ENCODE measurements at places on chromosomes 2 and 18.

- DNase-seq, result no peak
Observed at GRCh38 chr2:18927525-18928232, 338.3 kb upstream of the NT5C1B start.

- DNase-seq, result peak; percentile 15
Observed at GRCh38 chr18:54775686-54776085, 52.6 kb upstream of the RAB27B start.

- DNase-seq, result no peak
Observed at GRCh38 chr2:230053753-230054478, 14.8 kb downstream of the SLC16A14 start.

GRCh38 chr2:190031969-190032618 is 30.4 kb downstream of the MSTN start:
- DNase-seq, result no peak

DNA sequence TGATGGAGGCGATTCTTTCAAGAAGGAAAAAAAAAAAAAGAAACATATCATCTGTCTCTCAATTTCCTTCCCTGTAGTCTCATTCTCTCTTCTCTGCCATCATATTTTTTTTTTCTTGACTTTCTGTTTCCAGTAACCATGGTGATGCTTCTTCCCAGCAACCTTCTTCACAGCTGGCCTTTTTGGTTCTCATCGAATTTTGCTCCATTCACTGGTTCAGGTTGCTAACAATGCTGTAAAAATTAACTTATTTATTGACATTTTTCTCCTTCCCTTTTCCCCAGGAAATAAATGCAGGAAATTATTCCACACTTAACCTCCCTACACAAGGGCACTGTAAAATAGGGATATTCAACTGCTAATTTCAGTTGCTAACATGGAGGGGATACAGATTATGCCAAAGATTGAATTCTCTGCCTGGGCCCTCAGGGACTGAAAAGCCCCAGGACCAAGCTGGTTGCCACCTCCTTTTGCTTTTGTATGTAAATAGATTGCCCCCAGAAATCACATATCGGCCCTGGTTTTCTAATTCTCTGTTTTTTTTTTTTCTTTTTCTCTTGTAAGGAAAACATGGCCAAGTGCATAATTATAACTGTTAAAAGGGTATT is 154.7 kb downstream of the MAP2 start:
- no peak for DNase-seq

- DNase-seq, result no peak
Observed at GRCh38 chr18:22838639-22839277, 94.4 kb upstream of the RBBP8 start.

GRCh38 chr2:129806990-129807389 is 172.5 kb upstream of the RAB6C start:
- DNase-seq, result no peak

DNA sequence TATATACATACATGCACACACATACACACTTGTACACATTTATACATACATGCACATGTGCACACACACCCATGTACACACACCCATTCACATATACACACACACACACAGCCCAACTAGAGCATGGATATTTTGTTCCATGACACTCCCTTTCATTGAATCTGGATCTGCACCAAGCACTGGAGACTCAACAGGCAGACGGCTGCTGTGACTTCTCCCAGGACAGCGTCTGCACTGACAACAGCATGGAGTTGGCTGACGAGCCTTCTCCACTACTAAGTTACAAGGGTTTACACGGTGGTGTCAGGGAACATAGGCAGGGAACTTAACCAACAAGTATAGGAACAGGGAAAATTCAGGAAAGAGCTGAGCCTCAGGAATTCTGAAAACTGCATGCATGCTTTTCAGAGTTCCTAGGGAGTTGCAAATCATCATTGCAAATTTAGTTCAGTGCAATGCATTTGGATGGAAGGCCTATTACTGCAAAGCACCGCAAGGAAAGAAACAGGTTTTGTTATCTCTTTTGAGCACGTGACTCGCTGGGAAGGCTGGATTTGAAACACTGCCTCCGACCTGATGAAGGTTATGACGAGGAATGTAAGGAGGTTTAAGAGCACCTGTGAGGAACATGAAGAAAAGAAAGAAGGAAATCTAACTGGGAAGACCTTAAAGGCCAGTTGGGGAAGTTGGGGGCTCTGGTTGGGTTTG is 35.9 kb downstream of the TMEM18 start:
- no peak for DNase-seq

DNA sequence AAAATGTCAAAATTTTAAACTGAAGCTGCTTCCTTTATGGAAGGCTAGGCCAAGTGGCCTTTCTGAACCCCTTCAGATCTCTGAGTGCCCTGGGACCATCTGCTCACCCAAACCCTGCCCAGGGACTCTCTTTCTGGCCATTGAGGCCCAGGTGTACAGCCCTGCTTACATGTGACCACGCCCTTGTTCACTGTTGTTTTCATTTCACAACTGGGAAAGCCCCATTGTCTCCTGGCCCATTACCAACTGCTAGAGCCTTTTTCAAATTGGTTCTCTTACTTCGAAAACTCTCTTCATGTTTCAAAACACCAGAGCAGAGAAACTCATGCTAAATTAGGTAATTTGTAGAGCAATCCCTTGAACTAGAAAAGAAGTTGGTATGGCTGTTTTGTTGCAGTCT is 219.5 kb upstream of the TANK start:
- no peak for DNase-seq

DNA sequence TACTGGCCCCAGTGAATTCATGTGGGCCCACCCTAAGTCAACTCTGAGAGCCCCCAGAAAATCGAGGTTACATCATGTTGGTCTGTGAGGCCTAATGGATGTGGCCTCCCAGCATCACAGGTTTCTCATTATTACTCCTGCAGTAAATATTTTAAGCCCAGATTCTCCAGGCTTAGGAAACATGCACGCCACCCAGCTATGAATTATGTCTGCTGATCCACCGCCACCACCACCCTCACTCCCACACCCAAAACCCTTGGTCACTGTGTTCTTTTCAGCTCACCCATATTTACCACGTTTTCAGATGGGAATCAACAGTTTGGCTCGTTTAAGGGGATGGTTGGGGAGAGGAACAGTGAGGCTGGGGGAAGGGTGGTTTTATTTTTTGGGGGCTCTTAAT is 128.6 kb downstream of the NCK2 start:
- no peak for DNase-seq

- DNase-seq, result no peak
Observed at GRCh38 chr2:121360566-121361300, 75.7 kb upstream of the TFCP2L1 start.

- no peak for DNase-seq
Observed at GRCh38 chr2:47038656-47039488, 116.2 kb downstream of the STPG4 start.

DNA sequence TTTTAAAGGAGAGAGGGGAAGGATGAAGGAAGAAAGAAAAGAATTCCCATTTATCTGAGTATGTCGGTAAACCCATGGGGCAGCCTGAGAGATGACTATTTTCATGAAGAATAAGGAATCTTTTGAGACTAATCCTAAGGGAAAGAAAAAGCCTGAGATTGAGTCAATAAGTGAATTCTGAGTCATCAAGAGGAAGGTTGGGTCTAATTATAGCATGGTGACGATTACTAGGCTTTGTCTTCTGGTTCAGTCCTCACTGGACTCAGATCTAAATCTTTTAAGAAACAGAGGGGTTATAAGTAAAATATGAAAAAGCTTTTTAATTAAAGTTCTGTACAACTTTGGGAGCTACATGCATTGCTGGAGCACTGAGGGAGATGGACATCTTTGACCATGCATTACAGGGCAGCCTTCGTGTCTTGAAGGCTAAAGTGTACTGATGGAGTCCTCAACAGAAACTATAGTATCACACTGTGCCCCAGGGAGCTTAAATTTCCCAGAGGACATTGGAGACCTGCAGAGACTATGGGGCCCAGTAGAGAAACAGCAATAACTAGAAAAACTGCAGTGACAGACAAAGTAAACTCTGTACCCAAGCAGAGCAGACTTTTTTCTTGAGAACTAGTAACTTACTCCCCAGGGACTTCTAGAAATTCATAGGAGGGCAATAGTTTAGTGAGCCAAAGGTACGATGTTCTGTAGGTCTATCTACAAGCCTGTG is 260.9 kb downstream of the RAD51AP2 start:
- no peak for DNase-seq

DNA sequence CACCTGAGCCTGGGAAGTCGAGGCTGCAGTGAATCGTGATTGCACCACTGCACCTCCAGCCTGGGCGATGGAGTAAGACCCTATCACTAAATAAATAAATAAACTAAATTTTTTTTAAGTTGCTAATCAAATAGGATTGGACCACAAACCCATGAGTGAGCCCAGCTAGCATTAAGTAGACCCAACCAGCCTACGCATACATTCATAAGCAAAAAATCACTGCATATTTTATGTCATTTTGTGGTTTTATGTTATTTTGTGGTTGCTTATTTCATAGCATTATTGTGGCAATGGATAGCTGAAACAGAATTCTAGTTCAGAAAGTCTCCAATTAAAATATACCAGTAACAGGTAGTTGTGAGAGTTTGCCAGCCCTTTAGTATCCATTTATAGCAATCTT is 29.1 kb upstream of the ZC3H15 start:
- no peak for DNase-seq

GRCh38 chr18:11274144-11274794 is 124.9 kb upstream of the PIEZO2 start:
- no peak for DNase-seq

GRCh38 chr2:883803-884748 is 66.6 kb upstream of the SNTG2 start:
- DNase-seq, result no peak

- DNase-seq, result no peak
Observed at GRCh38 chr2:150621526-150622213, 134.2 kb upstream of the RND3 start.

DNA sequence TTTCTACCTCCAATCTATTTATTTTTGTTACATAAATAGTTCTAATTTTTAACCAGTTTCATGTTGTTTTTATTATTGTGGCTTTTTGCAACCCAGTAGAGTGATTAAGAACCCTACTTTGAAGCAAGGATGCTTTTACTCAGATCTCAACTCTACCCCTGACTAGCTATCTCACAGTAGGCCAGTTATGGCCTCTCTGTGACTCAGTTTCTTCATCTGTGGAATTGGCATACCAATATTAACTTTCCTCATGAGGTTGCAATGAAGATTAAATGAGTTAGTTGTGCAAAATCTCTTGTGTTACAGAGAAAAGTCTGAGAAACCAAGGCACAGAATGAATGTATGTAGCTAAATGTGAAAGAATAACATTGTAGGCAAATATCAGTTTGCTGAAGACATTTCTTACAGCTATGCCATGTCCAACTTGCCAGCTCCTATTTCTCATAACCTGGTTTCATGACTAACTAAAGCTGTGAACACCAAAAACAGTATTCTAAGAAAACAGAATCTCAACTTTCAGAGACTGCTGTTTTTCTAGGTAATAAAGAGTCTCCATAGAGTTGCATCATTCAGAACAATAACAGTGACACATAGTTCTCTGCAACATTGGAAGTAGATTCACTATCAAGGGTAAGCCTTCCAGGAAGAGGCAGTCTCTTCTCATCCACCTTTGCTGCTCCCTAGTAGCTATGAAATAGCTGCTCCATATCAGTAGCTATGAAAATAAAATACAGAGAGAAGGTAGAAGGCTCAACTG is 33.2 kb upstream of the CYTIP start:
- DNase-seq, result no peak

GRCh38 chr2:236872015-236872414 is 213.7 kb upstream of the COPS8 start:
- DNase-seq, result no peak

GRCh38 chr18:32049393-32050171 is 31.0 kb downstream of the RNF125 start:
- DNase-seq, result no peak

- no peak for DNase-seq
Observed at GRCh38 chr2:88027697-88028389, 11.5 kb upstream of the RNU2-63P start.

- no peak for DNase-seq
Observed at GRCh38 chr2:26591619-26592505, 49.3 kb downstream of the CIB4 start.

- DNase-seq, result peak; percentile 33
Observed at GRCh38 chr2:105746177-105747080, 1.7 kb downstream of the NCK2 start.

DNA sequence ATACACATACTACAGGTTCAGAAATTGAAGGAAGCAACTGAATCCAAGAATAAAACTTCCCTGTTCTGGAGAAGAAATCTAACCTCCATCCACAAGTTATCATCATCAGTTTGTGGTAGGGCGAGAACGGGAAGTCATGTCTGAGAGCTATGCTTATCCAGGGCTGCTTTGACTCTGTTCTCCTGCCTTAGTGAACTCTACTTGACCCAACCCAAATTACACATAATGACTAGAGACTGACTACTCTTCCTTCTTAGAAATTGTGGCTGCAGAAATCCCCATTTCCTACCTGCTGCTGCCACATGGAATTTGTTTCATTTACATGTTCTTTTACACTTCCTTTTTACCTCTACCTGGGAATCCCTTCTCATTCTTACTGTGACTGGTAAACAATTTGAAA is 1102.6 kb upstream of the PIK3C3 start:
- DNase-seq, result no peak

DNA sequence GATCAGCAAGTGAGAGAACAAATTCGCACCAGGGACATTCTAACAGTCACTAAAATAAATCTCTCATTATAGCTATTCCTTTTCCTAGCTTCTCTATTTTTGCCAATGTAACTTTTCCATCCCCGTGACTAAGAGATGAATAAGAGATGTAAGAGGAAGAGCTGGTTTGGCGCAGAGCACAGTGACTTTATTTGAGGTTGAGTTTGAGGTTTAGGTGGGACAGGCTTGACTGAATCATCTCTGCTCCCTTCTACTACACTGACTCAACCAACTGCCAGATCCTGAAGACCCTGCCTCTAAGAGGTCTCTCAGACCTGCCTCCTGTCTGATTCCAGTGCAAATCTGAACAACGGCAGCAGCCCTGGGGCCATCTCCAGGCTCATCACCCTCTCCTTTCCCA is 28.0 kb downstream of the RFX8 start:
- no peak for DNase-seq

- DNase-seq, result no peak
Observed at GRCh38 chr2:147500229-147500628, 344.6 kb upstream of the ACVR2A start.

- peak; percentile 28 for DNase-seq
Observed at GRCh38 chr2:72134997-72135800, 12.5 kb downstream of the CYP26B1 start.

- no peak for DNase-seq
Observed at GRCh38 chr2:187224989-187225388, 223.1 kb downstream of the CALCRL start.
